Endothelial cell of umbilical vein (primary cell): ENCODE measurements at places on chromosomes 7 and 10. TPM values are rescaled to one million over a fixed set of nuclear protein-coding genes. Genes with fewer than 3 reads are reported as not detected.

The CPA4 gene
- total RNA-seq = not detected in 2 replicates

The STOX1 gene
- total RNA-seq = 0.20 and 0.48 TPM in 2 replicates

The ZPBP gene
- not detected in 2 replicates for total RNA-seq

The POT1 gene
- total RNA-seq = 21.8 and 22.4 TPM in 2 replicates

The DPCD gene
- 21.3 and 25.3 TPM in 2 replicates for total RNA-seq

The NODAL gene
- not detected in 2 replicates for total RNA-seq

The RNF148 gene
- total RNA-seq = 0.83 and 0.95 TPM in 2 replicates

The ZNF467 gene
- 6.5 and 8.9 TPM in 2 replicates for total RNA-seq

The CPN1 gene
- not detected in 2 replicates for total RNA-seq
